ENCODE measurements at places on chromosomes 5 and 9.

GRCh38 chr9:81562231-81563019 lies 126.9 kb downstream of the TLE1 start:
- DNase-seq, result no peak

DNA sequence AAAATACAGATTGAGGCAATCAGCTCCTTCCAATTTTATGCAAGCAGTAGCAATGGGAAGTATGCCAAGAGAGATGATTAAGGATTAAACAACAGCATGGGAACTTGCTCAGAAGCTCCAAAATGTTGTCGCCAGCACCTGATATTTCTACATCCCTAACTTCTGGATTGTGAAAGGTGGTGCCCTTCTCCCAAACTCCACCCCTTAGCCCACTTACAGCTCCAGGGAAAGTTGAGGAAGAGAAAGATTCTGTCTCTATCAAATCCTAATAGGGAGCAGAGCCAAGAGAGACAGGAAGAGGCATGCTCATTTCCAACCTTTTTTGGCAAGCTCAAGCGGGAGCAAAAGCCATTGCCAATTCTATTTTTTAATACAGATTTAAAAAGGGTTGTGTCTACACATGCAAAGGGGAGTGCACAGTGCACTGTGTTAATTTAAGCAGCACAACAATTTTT lies 92.4 kb upstream of the NR3C1 start:
- DNase-seq, result peak; percentile 30

- DNase-seq, result no peak
These were observed 254.2 kb upstream of the TRPC7 start for GRCh38 chr5:136619556-136619955.

GRCh38 chr5:108312258-108312657 lies 69.6 kb downstream of the FBXL17 start:
- no peak for DNase-seq

GRCh38 chr5:15215056-15215455 lies 284.9 kb upstream of the FBXL7 start:
- no peak for DNase-seq

- no peak for DNase-seq
These were observed 106.2 kb downstream of the IZUMO3 start for GRCh38 chr9:24439456-24439855.

- DNase-seq, result no peak
These were observed 52.2 kb downstream of the MAP1B start for GRCh38 chr5:72159501-72159911.

DNA sequence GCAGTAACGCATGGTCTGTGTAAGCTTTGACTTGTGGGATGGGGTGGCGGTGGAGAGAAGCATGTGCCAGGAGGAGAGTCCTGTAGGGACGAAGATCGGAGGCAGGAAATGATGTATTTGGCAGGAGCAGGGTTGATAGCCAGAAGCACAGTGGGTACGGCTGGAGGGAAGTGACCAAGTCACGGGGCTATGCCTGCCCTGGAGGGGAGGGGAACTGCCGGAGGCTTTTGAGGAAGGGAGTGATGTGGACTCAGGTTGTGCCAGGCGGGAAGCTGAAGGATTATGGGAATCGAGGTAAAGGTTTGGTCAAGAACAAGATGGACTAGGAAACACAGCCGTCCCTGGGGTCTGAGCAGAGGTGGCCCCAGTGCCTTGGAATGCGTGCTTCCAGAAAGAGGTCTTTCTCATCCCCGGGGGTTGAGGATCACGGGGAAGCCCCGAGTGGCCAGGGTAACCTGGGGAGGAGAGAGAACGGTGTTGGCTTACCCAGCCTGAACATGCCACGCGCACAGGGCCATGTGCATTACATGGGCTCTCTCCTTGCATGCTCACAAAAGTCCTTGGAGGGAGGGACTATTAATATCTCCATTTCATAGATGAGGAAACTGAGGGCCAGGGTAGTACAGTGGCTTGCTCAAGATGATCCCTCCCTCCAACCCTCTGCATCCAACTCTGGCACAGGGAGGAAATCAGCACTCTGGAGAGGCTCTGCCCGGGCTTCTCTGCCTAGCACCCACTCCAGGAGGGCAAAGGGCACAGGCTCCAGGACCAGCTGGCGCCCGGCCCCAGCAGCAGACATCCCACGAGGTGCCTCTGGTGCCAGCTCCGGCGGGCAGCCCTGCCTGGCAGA lies 253.8 kb downstream of the PBX3 start:
- no peak for DNase-seq

- no peak for DNase-seq
These were observed 376.9 kb downstream of the SEMA5A start for GRCh38 chr5:9168791-9169556.

- no peak for DNase-seq
These were observed 62.9 kb downstream of the C9 start for GRCh38 chr5:39301406-39301805.

DNA sequence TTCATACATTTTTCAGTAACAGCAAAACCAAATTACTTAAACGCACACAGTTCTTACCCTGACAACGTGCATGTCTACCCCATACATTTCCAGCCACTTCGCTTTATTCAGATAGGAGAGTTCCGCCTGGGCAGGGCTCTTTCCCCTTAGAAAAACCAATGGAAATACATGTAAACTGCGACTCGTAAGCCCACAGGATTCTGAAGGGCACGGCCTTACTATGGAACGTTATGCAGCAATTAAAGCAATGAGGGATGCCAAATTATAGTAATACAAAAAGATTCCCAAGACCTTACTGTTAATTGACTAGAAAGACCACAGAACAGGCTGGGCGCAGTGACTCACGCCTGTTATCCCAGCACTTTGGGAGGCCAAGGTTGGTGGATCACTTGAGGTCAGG lies 64.5 kb downstream of the EPB41L4B start:
- DNase-seq, result no peak

DNA sequence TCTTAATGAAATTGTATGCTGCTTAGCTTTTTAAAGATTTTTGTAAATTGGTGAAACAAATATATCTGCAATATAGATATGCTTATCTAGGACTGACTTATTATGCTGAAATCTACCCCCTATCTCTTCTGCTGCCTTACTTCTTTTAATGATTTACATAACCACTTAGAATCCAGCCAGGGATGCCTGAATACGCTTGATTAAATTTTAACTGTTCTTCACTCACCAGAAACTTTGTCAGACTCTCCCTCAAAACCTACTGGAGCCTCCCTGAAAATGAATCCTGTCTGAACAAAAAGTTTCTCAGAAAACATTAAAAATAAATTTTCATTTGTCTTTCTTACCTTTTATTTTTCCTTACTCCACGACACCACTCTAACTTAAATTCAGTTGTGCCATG lies 111.7 kb downstream of the ST8SIA4 start:
- no peak for DNase-seq

- no peak for DNase-seq
These were observed 234.3 kb downstream of the CHSY3 start for GRCh38 chr5:130138406-130139045.

DNA sequence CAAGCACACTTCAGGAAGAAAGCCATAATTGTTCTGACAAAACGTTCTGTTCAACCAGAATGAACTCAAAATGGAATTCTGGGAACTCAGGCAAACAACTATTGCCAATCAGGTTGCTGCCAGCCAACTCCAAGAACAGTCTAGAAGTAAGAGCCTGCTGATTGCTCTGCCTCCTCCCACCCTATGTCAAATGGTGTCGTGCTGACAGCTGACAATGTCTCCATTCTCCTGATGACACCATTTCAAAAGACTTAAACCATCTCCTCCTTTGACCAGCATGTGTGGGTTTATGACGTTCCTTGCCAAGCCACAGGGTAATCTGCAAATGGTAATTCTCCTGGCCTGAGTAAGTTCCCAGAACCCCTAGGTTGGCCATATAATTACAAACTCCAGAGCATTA lies 21.9 kb upstream of the PLIN2 start:
- no peak for DNase-seq

GRCh38 chr5:157362982-157363381 lies 97.0 kb upstream of the NIPAL4 start:
- no peak for DNase-seq

DNA sequence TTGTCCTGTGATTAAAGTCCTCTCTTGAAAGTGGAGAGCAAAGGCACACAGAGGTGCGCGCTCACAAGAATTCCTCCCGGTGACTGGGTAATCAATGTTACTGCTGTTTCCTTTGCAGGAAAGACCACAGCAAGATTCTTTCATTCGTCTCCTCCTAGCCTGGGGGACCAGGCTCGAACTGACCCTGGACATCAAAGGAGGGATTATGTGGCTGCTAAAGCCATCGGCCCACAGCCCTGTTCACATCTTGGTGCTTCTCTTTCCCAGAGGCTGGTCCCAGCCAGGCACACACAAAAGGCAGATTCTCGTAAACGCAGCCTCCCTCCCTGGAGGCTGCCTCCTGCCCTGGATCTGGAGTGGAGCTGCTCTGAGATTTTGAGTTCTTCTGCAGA lies 230.9 kb downstream of the FANCC start:
- DNase-seq, result no peak

GRCh38 chr9:74493512-74493911 lies 3.6 kb upstream of the RORB start:
- no peak for DNase-seq

GRCh38 chr5:75337366-75338021 lies 474 bp downstream of the HMGCR start:
- peak; percentile 35 for DNase-seq

DNA sequence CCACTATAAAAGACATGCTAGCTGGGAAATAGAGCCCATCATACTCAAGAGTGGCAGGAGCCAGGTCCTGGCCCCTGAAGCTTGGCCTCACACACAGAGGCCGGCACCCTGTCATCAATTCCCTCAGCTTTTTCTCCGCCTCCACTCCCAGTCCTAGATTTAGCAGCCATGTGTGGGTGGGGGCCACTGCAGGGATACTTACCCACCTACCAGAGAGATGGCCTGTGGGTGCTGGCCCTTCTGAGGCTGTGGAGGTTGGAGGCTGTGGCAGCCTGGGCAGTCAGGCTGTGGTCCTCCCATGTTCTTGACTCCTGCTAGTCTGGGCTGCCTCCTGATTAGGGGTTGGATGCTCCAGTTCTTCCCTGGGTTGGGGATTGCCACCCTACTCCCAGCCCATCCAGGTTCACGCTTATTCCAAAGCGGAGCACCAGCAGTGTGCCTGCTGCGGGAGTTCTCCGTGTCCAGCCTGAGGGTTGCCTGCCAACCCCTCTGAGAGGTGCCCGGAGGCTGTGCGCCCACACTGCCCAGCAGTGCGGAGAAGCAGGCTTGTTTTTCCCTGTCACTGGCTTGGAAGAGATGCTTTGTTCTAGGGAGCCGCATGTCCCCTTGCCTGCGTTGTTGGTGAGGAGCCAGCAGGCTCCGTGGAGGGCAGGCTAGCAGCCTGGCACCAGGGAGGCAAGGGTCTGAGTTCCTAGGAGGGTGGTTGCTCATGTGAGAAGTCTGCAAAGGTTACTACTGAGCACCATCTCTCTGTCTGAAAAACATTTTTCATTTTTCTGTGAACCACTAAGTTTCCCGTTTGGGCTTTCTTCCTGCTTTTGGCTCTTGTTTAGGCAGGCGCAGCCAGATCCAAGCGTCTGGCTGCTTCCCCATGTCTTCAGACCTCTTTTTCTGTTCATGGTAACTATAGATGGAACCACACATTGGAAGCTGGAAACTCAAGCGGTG lies 7.5 kb downstream of the SLC22A5 start:
- DNase-seq, result no peak

DNA sequence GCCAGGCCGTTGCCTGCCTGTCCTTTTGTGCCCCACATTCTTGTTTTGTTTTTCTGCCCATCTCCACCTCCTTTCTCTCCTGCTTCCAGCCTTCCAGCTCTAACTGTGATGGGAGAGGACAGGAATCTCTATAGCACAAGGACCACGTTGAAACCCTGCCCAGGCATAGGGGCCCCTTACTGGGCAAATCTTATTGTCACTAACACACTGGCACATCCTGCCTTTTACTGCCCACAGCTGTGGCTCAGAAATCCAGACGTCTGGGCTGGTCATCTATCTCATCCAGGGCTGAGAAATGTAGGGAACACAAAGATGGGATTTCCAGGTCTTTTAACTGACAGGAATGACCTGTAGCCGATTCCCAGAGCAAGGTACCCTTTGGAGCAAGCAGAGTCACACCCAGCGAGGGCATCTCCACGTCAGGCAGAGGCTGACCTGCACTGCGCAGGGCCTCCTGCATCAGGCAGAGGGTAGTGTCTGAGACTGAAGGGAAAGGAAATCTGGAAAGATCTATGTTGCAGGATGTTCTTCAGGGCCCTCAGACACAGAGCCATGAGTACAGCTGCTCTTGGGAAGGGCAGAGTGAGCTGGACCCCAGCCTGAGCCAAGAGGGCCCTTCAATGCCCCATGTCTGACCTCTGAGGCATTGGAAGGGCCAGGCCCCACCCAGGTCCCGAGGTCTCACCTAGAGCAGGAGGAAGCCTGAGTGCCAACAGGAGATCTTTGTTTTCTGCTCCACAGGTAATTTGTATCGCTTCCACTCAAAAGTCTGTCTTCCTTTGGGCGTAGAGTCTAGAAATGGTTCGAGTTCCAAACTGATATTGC lies 278.8 kb downstream of the FSTL4 start:
- DNase-seq, result no peak

GRCh38 chr5:149860801-149861322 lies 83.7 kb downstream of the PDE6A start:
- DNase-seq, result no peak

DNA sequence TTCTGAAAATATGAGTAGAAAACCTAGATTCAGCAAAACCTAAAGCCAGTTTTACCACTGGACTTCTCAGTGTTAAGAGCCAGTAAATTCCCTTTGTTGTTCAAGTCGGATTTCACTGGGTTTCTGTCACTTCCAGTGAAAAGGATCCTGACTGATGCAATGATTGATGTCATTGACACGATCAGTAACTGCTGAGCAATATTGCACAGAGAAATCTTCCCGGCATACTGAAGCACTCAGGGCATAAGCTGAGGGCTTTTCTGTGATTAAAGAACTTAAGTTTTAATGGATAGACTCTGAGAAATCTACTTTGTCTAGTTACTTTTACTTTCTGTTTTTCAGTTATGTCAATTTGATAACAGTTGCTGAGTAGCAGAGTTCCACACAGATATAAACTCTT lies 61.9 kb downstream of the DENND1A start:
- no peak for DNase-seq

GRCh38 chr9:134411440-134412297 lies 85.4 kb downstream of the RXRA start:
- no peak for DNase-seq

All from GM03348 (cell line).